Stimulated activated CD4-positive, alpha-beta T cell treated with anti-CD3 and anti-CD28 coated beads, Interleukin-4, amount 100 ng/mL, for 4 hours (primary cell): ENCODE measurements at places on chromosomes 4 and X.

GRCh38 chrX:2552621-2553201 is 51.9 kb upstream of the DHRSX start:
- no peak for DNase-seq

GRCh38 chr4:85543832-85544231 is 68.9 kb downstream of the ARHGAP24 start:
- DNase-seq = no peak

DNA sequence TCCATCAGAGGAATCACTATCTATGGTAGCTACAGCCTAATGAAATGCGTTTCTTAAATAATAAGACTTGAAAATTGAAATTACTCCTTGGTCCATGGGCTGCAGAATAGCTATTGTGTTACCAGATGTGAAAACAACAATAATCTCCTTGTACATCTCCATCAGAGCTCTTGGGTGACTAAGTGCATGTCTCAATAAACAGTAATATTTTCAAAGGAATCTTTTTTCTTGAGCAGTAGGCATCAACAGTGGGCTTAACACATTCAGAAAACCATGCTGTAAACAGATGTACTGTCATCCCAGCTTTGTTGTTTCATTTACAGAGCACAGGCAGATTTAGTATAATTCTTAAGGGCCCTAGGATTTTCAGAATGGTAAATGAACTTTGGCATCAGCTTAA is 67.3 kb downstream of the GLUD2 start:
- no peak for DNase-seq

DNA sequence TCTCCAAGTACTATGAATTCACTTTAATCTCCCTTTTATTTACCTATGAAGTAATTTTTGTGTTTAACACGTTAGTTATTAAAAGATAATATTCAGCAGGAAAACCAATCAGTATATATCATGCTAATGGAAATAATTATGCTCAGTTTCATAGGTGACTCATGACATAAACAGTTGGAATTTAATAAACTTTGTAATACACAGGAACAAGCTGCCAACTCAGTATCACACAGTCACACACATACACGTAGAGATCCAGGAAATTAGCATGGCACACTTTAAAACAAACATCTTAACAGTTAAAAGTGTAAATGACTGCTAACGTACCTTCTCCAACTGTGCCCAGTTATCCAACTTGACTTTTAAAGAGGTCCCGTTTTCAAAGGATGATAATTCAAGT is 2.3 kb downstream of the SPATA4 start:
- DNase-seq = no peak

- DNase-seq = no peak
These were observed 245.9 kb downstream of the IDS start for GRCh38 chrX:149259241-149259640.

DNA sequence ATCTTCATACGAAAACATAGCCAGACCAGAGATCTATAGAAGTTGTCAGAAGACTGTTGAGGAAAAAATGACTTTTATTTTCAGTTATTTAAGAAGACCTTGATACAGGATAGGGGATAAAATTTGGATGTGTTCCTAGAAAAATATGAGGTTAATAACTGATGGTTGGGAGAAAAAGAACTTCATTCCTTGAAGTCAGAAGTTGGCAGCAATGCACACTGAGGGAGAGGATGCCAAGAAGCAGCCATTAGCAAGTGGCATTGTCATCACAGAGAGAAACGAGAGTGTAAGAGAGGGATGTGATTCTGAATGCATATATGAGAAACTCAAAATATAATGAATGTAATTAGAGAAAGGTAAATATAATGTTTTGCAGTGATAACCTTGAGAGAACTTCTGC is 382.1 kb upstream of the EPHA5 start:
- no peak for DNase-seq

DNA sequence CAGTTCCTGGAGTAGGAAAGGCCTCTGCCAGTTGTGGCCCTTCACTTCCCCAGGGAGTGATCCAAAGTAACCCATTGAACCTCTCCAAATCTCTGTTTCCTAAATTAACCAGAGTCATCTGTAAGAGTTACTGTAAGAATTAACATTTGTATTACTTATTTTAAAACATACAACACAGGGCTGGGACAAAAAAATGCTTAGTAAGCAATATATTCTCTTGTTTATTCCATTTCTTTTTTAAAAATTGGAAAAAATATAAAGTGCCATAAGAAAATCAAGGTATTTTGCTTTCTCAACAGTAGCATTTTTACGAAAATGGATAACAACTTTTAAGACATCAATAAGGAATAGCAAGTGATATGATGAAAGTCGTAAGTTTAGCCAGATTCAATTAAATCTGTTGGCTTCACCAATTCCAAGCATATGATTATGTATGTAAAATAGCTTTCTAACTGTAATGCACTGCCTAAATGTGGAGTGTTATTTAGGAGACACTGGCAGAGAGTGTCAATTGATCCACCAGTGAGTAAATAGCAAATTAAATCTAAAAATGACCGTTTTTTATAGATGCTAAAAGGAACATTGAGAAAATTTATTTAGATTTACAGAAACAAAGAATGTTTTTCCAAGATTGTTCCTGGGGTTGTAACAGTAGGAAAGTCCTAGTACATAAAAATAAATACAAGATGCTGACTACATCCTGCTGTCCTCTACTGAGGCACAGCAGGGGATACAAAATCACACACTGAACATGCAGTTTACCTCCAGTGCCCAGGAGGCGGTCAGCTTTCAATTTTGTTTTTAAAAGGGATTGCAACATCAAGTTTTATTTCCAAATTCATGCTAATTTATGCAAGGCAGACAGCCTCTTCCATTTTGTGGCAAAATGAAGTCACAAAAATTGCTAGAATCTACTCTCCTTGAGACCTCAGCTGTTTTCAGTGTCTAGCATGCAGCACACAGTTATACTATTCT is 53.7 kb downstream of the GPM6A start:
- DNase-seq = no peak
